Amygdala (tissue), 56 donors: ENCODE measurements at places on chromosomes 6 and 20.

DNA sequence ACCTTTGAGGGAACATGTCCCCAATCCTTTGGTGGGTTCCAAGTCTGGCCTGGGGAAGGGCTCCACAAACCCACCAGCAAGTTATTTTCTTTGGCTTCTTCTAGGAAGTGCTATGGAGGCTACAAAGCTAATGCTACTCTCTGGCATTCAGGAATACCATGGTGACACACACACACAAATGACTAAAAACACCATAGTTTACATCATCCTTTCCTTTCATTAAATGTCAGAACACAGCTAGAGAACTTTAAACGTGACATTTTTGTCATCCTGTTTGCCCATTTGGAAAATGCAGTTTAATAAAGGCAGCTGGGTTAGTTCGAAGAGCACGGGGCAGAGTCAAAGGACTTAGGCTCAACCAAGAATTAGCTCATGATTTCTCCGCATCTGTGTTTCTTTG lies 40.2 kb upstream of the PROKR2 start:
- DNase-seq: no peak

DNA sequence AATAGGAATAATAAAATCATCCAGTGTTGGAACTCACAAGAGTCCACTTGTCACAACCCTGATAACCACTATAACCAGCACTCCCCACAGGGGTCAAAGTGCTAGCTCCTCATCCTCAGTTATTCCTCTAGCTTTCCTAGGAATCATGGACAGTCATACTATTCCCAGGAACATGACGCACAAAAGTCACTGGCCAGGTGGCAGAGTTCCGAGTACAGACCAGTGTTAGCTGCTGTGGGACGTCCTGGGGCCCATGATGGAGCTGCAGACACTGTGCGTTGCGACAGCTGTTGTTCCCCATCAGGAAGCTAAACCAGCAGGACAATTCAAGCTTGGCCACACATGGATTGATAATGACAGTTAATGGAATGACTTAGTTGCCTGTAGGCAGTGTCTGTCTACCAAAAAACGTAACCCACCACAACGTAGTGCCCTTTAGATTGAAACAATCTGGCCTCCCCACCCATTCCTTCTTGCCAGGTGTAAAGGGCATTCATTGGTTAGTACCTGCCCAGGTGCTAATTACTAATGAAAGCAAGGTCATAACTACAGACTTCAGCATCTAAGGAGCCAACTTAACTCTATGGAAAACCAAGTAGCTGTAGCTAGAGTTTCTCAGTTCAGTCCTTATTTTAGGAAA lies 17.4 kb downstream of the EZR start:
- DNase-seq: no peak

DNA sequence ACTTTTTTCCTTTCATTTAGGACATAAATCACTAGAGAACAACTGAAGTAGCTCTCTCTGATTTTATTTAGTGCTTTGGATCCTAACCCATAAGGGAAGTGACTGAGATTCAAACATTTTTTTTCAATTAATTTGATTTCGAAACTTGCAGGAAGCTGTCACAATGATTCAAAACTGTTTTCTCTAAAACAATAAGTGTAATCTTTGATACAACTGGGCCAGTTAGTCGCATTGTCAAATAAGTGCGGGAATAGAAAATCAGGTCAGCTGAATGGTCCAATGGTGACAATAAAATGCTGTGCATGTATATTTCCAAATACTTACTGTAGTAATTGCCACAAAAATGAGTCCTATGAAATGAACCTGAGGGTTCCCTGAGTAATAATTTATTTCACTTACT lies 930.8 kb downstream of the TFAP2A start:
- DNase-seq: no peak

DNA sequence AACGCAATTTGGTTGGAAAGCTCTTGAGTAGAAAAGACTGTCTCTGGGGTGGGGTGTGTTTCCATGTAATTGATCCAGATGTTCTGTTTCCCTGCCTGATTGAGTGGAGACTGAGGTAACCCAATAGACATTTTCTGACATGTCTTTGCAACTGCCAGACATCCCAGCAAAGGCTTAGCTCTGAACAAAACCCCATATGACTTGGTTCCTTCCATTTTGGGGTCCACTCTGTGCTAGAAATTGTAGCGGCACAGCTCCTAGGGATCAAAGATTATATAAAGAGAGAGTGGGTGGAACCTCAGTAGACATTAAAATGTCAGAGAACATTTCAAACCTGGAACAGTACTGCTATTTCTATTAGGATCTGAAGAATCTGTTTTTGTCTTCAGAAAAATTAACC lies 189.3 kb downstream of the EDN1 start:
- DNase-seq: no peak

GRCh38 chr6:4906293-4907276 lies 97.3 kb downstream of the RPP40 start:
- DNase-seq: no peak

GRCh38 chr6:41161851-41162552 lies 914 bp downstream of the TREM2 start:
- no peak for DNase-seq

- no peak for DNase-seq
Observed at GRCh38 chr20:63223121-63223825, 7.3 kb upstream of the YTHDF1 start.

DNA sequence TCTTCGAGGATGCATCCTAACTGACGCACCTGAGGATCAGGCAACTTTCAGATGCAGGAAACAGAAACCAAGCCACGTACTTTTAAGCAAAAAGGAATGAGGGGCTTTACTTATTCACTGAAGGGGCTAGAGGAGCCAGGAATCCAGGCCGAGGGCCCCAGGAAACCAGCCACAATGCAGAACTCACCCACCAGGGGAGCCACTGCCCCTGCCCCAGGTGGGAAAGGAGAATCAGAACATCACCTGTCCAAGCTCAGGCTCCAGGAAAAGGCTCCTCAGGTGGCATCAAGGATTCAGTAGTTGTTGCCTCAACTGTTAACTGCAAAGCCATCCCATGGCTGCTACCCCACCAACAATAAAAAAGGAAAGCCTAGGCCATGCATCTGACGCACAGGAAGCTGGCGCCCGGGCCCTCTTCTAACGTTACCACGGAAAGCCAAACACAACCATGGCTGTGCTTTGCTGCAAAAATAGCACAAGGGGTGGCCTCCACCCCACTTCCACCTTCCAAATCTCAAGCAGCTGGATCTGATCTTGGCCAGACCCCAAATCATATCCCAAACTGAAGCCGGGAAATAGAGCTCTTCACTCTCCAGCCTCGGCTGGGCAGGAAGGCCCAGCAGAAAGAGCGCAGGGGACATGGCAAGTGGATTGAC lies 121.0 kb downstream of the PREX1 start:
- no peak for DNase-seq

DNA sequence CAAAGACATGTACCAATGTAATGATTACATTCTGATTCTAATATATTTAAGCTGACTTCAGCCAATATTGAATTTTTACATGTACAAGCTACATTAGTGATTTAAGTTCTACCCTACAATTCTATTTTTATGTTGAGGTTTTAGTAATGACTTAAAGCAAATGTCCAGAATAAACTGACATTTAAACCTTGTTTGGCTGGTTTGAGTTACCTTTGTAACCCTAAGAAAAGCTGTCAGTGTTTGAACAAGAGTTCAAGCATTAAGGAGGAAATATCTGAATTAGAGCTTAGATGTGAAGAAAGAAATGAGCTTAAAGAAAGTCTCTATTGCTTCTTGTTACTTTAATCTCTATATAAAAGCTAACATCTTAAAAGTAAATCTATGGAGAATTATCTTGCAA lies 710.6 kb upstream of the EPHA7 start:
- DNase-seq: no peak

DNA sequence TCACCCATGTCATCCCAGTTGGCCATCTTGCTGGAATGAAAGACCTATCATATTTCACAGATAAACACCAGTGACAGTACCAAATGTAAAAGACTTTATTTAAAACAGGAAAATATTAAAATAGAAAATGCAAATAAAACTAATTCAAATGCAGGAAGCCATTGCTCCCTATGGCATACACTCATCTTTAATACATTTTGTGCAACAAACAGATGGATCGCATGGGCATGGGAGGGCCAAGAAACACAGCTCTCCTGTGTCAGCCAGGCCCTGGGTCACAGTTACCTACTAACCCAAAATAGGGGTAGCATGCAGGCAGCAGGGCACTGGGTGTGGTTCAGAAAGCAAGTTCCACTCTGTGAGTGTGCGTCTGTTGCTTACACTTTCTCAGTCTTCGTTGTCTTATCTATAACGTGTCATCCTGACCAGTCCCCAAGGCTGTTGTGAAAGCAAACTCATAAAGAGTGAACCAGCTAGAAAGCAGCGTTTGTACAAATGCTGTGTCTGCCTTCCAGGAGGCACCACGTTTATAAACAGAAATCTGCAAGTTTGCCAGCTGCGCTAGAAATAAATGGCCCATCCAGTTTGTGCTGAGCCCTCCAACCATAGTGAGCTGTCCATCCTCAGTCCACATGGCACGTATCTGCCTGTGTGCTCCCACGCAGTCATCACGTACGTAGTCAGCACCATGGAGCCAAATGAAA lies 180.5 kb downstream of the SYNDIG1 start:
- DNase-seq: peak; percentile 52

- no peak for DNase-seq
Observed at GRCh38 chr20:23039136-23039875, 4.2 kb downstream of the SSTR4 start.

DNA sequence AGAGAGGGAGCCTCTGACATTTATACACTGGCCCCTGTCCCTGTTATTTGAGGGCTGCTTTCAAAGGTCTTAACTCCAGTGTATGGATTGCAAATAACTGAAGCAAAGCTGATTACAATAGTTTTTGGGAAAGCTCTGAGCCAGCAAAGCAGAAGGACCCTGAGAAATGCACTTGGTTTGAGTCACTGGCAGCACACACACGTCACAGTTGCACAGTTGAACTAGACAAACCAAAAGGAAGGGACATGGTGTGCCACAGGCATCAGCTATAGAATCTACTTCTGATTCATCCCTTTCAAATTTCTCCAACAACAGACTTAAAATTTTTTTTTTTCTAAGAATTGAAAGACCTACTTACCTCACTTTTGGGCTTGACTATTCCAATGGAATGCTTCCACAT lies 56.4 kb downstream of the SNRNP48 start:
- no peak for DNase-seq

DNA sequence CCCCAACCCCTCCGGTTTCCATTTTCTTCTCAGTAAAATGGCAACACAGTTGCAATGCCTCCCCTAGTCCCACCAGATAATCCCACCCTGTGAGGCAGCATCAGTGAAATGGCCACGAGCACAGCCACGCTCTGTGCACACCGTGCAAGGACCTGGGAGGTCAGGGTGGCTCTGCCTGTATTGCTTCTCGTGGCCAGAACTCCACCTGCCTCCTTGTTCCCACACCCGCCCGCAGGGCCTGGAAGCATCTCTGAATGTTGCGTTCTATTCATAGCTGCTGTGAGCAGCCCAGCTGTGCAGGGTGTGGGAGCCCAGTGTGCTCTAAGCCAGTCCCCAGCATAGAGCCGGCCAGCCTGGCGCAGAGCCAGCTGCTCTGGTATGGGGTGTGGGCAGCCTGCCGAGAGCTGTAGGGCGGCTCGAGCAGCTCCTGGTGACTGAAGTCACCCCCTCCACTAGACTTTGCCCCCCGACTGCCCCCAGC lies 161.1 kb downstream of the DLL1 start:
- no peak for DNase-seq

GRCh38 chr20:32638848-32639247 lies 34.9 kb downstream of the C20orf203 start:
- no peak for DNase-seq

DNA sequence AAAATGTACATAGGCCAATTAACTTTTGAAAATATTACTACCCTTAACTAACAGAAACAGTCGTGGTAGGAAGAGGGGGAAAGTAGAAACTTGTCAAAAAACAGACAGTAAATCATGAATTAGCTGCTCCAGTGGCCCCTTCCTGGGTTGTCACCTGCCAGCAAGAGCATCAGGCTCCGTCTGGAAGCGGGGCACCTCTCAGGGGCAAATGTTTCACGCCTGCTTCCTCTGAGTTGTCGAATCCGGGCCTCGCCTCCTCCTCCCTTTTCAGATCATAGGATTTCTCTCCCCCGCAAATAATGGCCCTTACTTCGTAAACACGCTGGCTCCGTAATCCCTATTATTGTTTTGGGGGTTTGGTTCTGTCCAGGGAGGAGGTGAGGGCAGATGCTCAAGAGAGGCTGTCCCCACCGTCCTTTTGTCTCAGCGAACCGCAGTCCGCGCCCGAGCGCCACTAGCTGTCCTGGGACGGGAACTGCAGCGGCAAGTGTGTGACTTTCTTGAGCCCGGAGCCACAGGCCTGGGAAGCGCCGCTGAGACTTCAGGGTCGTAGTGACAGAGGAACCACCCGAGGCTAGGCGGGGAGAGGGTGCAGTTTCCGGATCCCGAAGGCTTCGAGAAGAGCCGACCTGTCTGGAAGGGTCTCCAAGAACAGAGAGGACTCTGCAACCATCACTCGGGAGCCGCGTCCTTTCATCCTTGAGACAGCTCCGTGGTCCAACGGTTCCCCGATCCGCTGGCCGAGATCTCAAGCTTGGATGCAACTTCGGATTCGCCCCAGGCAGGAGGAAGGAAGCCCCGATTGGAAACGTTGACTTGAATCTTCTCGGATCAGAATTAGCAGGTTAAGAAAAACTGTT lies 214.5 kb upstream of the ZNF184 start:
- DNase-seq: peak; percentile 55

GRCh38 chr6:45706319-45706718 lies 309.3 kb downstream of the CLIC5 start:
- DNase-seq: no peak

DNA sequence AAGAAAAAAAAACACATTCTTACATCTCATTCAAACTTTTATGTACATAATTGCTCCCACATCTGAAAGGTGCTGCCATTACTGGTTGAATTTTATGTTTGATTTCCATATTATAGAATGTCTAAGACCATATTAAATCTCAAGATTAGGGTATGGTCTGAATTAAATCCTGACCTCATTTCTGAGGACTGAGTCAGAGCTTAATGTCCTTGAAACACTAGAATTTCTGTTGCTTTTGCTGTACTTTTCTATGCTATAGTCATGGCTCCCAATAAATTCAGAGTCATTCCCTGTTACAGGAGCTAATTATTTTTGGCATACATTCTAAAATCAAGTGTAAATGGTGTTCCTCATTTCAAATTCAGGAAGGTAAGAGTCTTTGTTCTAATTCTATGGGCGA lies 285.3 kb upstream of the MANEA start:
- DNase-seq: no peak

- no peak for DNase-seq
Observed at GRCh38 chr6:134175532-134176263, 123.3 kb upstream of the SLC2A12 start.

DNA sequence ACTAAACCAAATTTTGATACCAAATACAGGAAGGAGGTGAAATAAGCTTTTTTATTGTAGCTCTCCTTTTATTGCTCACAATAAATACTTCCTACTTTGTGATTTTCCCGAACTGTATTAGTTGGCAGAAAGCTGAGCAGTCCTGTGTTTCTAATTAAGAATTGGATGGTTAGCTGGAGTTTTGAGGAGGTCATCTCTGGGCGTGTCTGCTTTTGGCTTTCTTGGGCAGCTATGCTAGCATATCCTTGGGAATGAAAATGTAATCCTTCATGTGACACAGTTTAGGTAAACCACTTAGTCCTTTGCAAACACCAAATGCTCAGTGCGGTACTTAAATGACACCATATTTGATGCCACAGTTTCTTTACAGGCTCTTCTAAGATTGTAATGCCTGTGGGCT lies 67.5 kb downstream of the MTHFD1L start:
- no peak for DNase-seq
